ENCODE measurements at places on chromosomes 5 and 9. TPM values are rescaled to one million over a fixed set of nuclear protein-coding genes. Genes with fewer than 3 reads are reported as not detected.

- no peak overlapping the region for H3K27ac ChIP-seq
- H3K27me3 ChIP-seq = no peaks in the 10 kb centered on the region
- H3K4me1 ChIP-seq = peaks cover 49% of the 10 kb centered on the region
Observed at GRCh38 chr5:160272889-160273288, 39.5 kb downstream of the CCNJL start.

- no peaks in the 10 kb centered on the region for H3K36me3 ChIP-seq
- H3K27ac ChIP-seq = no peak overlapping the region
- no peaks in the 10 kb centered on the region for H3K4me1 ChIP-seq
- DNase-seq = no peak
- no peak overlapping the region for H3K4me3 ChIP-seq
- no peaks in the 10 kb centered on the region for H3K27me3 ChIP-seq
Observed at GRCh38 chr9:70874451-70874850, 247.0 kb downstream of the TRPM3 start.

Gene BASP1
- 58.5 TPM for polyA plus RNA-seq

- H3K36me3 ChIP-seq = no peaks in the 10 kb centered on the region
- H3K27me3 ChIP-seq = no peaks in the 10 kb centered on the region
- peak overlapping the region; percentile 84 for H3K4me3 ChIP-seq
- peaks cover 11% of the 10 kb centered on the region for H3K4me1 ChIP-seq
Observed at GRCh38 chr9:86282979-86283535, 719 bp upstream of the ISCA1 start.

GRCh38 chr5:161410640-161411039 is 135.9 kb downstream of the GABRB2 start:
- H3K4me1 ChIP-seq = no peaks in the 10 kb centered on the region
- H3K27ac ChIP-seq = no peak overlapping the region
- no peaks in the 10 kb centered on the region for H3K27me3 ChIP-seq
- no peak for DNase-seq

- H3K36me3 ChIP-seq = no peaks in the 10 kb centered on the region
- H3K4me1 ChIP-seq = no peaks in the 10 kb centered on the region
- DNase-seq = no peak
- no peak overlapping the region for H3K4me3 ChIP-seq
Observed at GRCh38 chr9:96242811-96243210, 59.2 kb downstream of the HSD17B3 start.

Gene ANKRD34B
- not detected for polyA plus RNA-seq

Gene IL4
- not detected for polyA plus RNA-seq
